ENCODE measurements at places on chromosomes 6 and 20.

- DNase-seq: peak; percentile 77
Observed at GRCh38 chr20:34705397-34706301, 1.5 kb downstream of the TP53INP2 start.

DNA sequence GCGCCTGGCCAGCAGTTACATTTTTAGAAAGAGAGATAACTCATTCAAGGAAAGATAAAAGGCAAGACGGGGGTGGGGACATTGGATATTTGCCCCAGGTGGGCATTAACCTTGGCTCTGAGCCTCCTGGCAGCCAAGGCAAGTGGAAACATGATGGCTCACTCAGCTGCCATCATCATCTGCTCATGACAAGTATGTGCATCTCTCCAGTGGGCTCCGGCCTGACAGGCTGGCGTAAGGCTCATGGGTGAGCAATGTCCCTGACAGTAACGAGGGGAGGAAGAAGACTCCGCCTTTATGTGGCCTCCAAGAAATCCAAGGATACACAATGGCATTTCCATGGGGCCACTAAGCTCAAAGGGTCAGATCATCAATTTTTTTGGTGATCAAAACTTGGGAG lies 13.3 kb downstream of the ANKRD60 start:
- DNase-seq: no peak

DNA sequence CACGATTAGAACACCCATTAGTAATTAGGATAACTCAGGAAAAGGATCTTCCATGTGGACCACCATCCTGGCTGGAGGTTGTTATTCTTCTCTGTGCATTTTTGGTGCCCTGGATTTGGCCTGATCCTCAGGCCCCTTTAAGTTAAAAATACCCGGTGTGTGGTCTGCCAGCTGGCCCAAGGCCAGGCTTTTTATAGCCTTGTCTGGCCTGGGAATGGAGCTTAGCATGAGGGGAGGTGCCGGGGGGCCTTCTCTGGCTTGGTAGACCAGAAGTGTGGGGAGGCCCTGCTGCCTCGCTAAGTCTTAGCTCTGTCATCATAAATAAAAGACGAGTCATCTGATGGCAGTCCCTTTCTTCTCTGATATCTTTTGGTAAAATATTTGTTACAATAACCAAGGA lies 71.4 kb downstream of the ARID1B start:
- DNase-seq: no peak

- DNase-seq: no peak
Observed at GRCh38 chr20:56163806-56164205, 84.7 kb upstream of the MC3R start.

DNA sequence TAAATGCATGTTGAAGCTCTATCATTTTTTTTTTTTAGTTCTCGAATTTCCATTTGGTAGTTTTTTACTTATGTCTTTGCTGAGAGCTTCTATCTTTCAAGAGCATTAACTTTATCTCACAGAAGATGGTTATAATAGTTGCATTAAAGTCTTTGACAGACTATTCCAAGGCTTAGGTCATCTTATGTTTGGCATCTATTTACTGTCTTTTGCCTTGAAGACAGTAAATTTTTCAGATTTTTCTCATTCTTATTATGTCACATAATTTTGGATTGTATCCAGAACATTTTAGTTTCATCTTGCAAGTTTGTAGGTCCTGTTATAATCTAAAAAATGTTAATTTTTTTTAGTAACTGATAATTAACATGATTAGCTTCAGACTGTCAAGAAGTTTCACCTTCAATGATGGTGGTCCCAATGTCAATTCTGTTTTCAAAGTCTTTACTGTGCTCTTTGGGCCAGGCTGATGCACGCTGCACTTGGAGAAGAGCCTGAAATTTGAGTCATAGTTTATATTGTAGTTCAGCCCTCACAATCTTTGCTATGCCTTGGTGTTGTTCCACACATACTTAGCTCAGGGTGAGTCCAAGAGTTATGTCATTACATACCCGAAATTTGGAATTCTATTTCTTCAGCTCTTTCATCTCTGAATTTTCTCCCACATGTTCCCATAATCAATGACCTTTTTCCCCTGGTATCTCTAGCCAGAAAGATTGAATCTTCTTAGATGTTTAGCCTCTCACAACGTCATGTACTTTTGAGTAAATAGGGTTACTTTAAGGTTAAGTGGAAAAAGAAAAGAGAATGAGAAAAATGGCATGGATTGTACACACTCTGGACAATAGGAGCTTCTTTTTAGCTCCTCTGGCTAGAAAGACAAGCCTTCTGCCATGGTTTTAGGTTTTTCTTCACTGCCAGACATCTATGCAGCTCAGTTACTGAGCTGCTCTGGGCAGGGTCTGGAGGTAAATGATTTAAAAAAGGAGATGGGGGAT lies 110.3 kb upstream of the BTBD3 start:
- DNase-seq: peak; percentile 93

DNA sequence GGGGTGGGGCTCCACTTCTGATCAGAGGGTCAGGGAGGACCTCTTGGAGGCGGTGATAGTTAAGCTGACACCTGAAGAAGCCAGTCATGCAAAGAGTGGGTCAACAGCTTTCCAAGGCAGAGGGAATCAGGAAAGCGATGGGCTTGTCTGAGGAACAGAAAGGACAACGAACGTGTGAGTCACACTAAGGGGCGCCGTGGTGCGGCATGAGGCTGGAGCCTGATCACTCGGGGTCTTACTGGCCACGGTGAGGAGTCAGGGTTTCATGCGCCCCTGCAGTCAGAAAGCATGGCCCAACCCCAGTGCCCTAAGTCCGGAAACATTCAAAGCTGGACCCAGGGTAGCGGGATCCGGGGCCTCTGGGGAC lies 50.6 kb upstream of the SLC32A1 start:
- no peak for DNase-seq

GRCh38 chr6:84027340-84028181 lies 6.0 kb upstream of the MRAP2 start:
- DNase-seq: no peak

GRCh38 chr6:99362678-99363268 lies 13.3 kb upstream of the FAXC start:
- no peak for DNase-seq

DNA sequence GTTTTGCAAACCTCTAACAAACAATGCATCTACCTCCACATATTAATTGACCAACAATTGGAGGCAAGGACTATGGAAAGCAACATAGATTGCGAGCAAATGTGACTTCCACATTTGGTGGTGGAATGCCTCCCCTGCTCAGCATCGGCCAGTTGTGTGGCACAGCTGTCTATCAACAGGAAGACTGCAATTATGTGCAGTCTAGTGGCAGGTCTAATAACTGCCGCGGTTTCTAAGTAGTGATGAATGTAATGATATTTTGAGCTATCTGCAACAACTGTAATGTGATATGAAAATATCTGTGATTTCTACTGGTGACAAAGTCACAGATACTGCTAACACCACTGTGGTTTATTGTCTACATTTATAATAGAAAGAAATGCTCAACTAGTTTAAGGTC lies 56.8 kb downstream of the NCR2 start:
- no peak for DNase-seq

DNA sequence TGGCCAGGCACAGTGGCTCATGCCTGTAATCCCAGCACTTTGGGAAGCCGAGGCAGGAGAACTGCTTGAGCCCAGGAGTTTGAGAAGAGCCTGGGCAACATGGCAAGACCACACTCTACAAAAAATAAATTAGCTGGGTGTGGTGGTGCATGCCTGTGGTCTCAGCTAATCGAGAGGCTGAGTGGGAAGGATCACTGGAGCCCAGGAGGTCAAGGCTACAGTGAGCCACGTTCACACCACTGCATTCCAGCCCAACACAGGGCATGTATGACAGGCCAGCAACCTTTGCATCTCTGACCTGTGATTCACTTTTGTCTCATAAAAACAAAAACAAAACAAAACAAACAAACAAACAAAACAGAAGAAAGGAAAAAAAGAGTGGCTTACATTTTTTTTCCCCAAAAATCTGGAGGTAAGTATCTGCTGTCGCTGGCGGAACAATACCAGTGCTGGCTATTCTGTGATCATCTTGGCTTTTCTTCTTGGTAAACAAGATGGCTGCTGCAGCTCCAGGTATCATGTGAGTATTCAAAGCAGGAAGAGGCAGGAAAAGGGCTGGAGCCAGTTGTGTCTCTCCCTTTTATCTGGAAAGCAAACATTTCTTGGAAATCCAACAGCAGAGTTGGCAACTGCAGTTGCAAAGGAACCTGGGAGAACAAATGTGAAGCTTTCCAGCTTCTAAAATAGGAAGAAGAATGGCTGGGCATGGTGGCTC lies 40.4 kb upstream of the ZMYND8 start:
- DNase-seq: no peak

DNA sequence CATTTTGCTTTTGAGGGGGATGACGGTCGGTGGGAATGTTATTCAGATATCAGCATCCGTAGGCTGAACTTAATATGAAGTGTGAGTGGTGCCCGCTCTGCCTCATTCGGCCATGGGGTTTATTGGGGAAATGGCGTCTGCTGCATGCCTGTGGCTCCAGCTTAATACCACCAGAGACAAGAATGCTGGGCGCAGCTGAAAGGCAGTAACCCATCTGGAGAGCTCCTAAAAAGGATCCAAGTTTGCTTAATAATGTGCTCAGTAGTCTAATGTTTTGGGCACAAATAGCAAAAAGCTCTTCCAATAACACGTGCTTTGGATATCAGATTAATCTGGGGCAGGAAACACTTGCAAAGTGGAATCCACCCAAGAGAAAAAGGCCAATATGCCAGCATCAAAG lies 273.0 kb upstream of the TAB2 start:
- DNase-seq: no peak

GRCh38 chr20:33669873-33670640 lies 3.3 kb downstream of the ACTL10 start:
- DNase-seq: no peak

- no peak for DNase-seq
Observed at GRCh38 chr6:170210026-170210390, 80.9 kb downstream of the DLL1 start.

- DNase-seq: no peak
Observed at GRCh38 chr6:122459240-122459639, 12.4 kb downstream of the SERINC1 start.

DNA sequence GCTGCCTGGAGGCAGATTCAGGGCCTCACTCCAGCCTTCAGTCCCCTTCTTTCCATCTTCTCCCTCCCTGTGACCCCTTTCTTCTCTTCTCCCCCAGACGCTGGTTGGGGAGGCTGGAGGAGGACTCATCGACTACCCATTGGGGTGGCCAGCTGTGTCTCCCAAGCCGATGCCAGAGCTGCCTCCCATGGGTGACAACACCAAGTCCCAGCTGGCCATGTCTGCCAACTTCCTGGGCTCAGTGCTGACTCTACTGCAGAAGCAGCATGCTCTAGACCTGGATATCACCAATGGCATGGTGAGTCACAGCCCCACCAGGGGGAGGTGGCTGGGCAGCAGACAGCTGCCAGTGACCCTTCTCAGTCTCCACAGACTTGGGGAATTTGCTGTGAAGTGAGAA lies 12.9 kb downstream of the BPIFB4 start:
- DNase-seq: no peak
